ENCODE measurements at places on chromosomes 3 and 15.
A peak's percentile ranks its signal among the peaks of the same experiment; 100 is the strongest.

GRCh38 chr15:91780387-91780786 is 73.1 kb upstream of the SLCO3A1 start:
- DNase-seq: no peak

DNA sequence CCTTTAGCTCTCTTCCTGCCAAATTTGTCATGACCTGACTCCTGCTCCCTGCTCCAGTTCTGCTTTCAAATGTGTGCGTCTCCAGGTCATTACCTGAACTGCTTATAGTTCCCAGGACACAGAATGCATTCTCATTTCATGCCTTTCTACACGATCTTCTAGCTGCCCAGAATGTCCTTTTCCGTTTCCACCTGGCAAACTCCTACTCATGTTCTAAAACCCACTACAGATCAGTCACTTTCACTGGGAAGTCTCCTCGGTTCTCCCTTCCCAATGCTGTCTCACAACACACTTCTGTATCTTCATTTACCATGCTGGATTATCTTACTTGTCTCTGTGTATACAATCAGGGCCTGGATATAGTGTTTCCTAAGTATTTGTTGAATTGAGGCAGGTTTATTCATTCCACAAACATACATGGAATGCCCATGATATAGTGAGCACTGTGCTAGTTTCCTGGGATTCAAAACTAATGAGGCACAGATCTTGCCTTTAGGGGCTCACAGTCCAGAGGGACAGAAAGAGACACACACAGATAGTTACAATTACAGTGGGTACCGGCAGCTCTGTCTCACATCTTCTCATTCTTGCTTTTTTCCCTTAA is 1.6 kb upstream of the NOX5 start:
- no peak for DNase-seq

- DNase-seq: no peak
Measured at GRCh38 chr15:69748131-69748530, 295.5 kb downstream of the RPLP1 start.

DNA sequence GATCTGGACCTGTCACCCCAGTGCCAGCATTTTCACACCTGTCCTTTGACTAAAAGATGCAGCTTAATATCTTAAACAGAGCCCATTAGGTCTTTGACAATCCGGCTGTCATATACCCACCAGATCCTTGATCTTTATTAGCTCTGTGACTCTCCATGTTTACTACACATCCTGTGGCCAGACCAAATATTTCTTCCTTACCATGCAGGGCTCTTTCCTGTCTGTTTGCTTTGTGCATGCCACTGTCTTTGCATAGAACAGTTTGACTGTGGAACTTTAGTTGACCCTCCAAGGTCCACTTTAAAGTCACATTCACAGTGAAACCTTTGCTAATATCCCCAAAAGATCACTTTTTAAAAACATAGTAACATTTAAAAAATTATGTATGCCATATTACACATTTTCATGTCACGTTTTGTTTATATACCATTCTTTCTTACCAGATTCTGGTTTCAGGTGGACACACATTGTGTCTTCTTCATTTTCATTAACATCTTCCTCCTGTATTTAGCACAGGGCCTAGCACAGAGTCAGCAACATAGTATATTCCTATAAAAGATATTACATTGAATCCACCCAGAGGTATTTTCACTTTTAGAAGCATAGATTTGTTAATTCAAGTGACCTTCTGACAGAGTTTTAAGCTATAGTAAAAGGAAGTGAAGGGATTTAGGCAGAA is 95.8 kb downstream of the RAP2B start:
- DNase-seq: no peak

DNA sequence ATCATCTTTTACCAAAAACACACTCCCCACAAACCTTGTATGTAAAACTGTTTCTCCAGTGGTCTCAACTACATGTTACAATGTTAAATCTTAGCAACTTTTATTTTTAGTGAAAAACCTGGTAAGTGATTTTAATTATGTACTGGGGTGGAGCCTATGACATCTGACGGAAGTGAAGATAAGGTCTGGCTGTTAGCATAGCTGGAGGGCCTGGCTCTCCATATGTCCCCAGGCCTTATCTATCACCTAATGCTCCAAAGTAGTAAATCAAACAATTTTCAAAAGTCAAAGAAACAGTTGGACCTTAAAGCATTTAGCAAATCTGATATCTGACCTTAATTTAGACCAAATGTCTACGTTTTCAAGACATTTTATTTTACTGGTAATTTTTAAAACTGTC is 173.6 kb upstream of the SMAD3 start:
- no peak for DNase-seq

DNA sequence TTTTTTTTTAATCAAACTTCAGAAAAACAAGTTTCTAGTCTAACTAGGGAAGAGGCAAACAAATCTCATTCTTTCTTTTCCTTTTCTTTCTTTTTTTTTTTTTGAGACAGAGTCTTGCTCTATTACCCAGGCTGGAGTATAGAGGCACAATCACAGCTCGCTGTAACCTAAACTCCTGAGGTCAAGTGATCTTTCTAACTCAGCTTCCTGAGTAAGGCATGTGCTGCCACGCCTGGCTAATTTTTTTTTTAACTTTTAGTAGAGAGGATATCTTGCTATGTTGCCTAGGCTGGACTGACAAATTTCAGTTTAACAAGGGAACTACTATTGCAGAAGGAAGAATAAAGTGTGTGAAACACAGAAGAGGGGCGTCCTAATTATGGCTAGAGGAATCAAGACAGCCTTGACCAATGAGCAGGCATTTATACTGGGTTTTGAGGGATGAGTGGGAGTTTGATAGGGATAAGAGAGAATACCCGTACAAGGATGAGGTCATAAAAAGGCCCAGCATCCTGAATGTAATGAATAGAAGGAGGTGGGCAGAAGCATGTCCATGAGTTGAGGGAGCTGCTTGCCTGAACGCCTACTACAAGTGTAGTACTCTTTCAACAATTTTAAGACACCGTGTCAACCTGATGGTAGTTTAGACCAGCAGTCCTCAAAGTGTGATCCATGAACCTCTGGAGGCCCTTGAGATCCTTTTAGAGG is 6.7 kb upstream of the ZFAND6 start:
- DNase-seq: no peak

DNA sequence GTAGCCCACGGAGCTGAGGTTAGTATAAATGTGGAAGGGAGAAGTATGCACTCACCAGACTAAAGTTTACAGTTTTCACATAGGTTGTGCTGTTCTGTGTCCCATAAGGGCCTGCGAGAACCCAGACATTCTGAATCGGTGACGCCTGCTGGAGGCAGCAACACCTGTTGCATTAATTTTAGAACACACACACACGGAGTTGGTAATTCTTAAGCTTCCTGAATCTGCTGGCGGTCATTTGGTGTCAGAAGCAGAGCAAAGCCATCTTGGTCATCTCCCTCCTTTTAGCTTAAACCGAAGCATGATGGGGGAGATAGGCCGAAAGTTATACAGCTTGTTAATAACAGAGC is 41.1 kb upstream of the AP3B2 start:
- DNase-seq: peak; percentile 4

- DNase-seq: peak; percentile 77
Measured at GRCh38 chr3:99878005-99878404, 60.3 kb downstream of the CMSS1 start.

DNA sequence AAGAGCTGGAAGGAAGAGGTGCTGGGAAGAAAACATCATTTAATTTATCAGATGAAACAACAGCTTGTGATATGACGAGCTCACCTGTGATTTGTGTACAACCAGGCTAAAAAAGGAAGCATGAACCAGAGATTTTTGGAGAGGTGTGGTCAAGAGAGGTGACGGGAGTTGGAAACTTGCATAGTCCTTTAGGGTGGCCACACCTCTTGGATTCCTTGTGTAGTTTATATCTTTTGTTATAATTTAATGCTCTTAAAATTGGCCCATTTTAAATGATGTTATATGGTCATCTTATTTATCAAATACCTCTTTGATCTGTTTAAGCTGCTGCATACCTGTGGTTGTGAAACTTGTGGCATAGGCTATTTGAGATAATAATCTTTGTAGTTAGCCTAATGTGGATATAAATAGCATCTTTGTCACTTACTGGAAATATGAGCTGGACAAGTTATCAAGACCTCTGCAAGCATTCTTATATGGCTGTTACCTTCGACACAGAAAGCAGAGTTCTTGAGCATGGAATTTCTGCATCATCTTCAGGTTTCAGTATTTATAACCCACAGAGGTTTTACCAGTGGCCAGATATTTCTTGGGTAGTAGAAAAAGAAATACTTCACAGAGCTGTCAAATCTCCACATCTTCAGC is 49.1 kb downstream of the IL1RAP start:
- no peak for DNase-seq

- no peak for DNase-seq
Measured at GRCh38 chr15:72866182-72866581, 82.6 kb upstream of the ADPGK start.

DNA sequence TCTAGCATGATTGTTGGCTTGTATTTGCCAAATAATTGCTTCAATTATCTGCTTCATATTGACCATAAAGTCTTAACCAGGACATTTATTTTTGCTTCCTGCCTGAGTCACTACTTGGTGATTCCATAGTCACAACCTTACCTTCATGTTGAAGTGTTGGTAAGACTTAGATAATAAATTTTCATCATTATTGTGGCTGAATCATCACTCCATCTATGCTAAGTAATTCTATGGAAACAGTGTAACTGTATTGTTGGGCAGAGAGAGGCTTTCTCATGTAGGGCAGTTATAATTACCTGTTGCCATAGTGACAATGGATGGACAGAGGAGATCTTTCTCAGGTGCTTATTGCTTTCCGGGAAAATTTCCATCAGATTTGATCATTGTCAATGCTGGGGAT is 330.7 kb upstream of the LRRC3B start:
- DNase-seq: no peak

DNA sequence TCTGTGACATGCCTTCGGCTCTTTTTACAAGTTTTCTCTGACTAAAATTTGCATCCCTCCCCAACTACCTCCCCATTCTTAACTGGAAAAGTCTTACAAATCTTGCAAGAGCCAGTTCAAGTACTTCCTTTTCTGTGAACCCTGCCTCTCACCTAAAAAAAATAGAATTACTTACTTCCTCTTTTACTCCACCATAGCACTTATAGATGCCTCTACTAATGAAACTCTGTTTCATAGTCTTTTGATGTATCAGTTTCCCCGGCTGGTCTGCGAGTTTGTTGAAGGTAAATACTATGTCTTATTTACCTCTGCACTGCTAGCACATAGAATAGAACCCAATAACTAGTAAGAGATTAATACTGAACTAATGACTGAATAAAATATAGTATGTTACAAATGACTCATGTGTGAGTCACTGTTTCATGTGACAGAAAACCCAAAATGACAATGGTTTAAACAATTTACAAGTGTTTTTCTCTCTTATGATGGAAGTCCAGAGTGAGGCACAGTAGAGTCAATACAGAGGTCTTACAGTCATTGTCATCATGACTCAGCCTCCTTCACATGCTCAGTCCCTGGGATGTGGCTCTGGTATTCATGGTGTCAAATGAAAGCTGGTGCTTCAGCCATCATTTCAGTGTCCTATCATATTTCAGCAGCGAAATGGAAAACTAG is 393.5 kb downstream of the RSL24D1 start:
- DNase-seq: no peak

DNA sequence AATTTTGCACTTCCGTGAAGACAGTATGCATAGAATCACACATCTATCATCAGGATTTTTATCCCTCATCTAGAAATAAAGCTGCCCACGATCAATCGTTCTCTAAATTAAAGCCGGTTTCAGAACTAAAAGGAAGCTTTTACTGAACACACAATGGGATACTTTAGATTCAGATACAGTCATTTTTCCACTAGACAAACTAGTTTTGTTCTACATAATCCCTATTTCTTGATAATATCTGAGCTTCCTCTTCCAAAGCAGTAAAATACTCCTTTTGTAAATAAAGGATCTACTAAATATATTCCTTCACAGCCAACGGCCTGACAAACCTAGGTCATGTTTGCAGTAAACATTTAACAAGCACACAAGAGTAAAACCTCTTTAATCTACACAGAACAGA is 2.0 kb upstream of the GANC start:
- DNase-seq: no peak

DNA sequence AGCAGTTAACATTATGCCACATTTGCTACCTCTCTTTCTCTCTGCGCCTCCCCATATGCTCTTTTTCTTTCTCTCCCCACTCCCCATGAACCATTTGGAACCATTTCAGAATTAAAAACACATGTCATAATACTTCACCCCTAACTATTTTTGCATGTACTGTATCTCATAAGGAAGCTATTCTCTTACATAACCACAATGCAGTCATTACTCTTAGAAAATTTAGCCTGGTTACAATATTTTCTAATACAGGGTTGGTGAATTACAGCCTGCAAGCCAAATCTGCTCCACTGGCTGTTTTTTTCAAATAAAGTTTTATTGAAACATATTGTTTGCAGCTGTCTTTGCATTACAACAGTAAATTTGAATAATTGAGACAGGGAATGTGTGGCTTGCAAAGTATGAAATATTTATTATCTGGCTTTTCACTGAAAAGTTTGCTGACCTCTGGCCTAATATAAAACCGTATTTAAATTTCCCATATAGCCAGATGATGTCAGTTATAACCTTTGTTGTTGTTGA is 62.8 kb downstream of the SGO1 start:
- no peak for DNase-seq

DNA sequence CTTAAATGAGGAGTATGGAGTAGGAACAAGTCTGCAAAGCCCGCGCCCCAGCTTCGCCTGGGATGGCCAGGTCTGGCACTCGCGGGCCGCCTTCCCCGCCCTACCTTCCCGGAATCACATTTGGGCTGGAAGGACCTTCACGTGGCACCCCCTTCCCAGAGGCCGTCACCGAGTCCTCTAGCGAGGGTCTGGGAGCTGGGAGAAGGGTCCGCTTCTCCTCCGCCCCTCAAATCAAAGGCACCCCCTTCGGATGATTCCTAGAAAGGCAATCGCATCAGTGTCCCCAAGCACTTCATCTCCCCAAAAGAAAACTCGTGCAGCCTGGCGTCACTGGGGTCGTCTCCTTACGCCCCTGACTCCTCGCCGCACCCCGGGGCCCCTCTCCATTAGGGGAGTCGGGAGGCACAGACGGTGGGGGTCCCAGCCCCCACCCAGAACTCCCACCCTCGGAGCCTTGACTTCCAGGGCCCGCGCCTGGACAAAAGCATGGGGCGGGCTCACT is 380 bp downstream of the MYLK start:
- peak; percentile 38 for DNase-seq

GRCh38 chr3:127304121-127304744 is 16.4 kb upstream of the PRR20G start:
- DNase-seq: no peak

All from AG08395 (cell line).